Motor neuron (in vitro differentiated cells): ENCODE measurements at places on chromosomes 6 and 20. TPM values are rescaled to one million over a fixed set of nuclear protein-coding genes. Genes with fewer than 3 reads are reported as not detected.

- no peak for ATAC-seq
These were observed 65.4 kb upstream of the BEND6 start for GRCh38 chr6:56889492-56889891.

DNA sequence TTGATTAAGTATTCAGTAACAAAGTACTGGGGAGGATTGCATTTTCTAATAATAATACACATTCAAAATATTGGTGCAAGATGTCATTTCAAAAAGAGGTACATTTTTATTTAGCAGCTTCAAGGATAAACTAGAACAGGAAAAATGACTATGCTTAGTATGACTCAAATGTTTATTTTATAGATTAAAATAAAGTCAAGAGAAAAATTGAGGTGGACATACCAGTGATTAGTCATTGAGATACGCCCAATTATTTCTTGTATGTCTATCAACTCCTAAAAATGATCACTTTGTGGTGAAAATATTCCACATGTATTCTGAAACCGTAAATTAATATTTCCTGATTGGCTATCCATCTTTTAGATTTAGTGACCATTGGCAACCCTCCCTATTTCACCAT is 96.7 kb downstream of the PHF3 start:
- no peak for ATAC-seq

CCM2L gene
- total RNA-seq = 1.0 and 1.4 TPM in 2 replicates

DNA sequence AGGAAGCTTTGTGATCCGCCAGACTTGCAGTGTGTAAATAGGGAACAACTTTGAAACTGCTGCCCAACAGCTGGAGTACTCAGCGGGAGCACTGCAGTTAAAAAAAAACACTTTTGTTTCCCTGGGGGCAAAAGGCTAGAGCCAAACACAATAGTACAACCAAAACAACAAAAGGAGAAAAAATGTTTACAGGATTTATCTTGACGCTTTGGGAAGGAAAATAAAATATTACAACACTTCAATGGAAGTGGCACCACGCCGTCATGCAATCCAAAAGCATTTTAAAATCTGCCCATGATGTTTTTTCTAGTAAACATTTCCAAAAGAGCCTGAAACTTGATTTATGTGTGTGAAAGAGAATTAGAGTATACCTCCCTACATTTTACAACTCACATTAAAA is 26.0 kb downstream of the PTPRK start:
- no peak for ATAC-seq

FOXQ1 gene
- not detected in 2 replicates for total RNA-seq

- ATAC-seq = peak; percentile 54
These were observed 524.8 kb upstream of the ID4 start for GRCh38 chr6:19312241-19312978.

GRCh38 chr6:144477396-144477795 is 192.3 kb downstream of the UTRN start:
- ATAC-seq = no peak

DNA sequence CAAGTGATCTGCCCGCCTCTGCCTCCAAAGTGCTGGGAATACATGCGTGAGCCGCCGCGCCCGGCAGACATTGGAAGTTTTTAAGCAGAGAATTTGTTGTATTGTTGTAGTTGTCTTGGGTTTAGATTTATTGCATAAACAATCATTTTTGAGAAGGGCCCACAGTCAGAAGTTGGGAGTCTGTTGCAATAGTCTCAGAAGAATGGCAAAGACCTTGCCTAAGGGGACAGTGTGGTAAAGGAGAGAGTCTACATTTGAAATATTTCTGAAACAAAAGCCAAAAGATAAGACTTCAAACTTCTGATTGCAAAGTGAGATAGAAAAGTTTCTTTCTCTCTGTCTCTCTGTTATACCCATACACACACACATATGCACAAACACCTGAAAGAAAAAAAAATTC is 22.5 kb downstream of the HFE start:
- no peak for ATAC-seq

APOM gene
- 5.1 and 5.4 TPM in 2 replicates for total RNA-seq

SIM1 gene
- total RNA-seq = 2.7 TPM in 2 replicates

DNA sequence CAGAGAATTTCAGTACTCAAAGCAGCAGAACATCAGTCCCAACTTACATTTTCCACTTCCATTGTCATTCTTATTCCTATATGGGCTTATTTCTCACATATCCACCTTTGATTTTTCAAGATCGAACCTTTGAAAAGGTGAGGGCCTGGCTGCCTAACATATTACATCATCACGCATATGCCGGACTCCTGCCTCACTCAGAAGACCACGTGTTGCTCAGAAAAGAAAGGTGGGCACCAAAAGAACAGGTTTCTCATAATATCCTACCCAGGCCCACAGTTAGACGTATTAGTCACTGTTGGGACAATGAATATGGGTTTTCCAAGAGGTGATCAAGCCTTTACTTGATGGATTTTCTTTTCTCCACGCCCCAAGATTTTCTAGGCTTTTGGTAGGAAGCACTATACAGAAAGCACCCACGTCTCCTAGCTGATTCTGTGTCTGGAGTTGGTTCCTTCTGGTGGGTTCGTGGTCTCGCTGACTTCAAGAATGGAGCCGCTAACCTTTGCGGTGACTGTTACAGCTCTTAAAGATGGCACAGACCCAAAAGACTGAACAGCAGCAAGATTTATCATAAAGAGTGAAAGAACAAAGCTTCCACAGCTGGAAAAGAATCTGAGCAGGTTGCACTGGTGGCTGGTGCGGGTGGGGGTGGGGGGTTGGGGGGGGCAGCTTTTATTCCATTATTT is 168.9 kb downstream of the ATXN1 start:
- no peak for ATAC-seq

DNA sequence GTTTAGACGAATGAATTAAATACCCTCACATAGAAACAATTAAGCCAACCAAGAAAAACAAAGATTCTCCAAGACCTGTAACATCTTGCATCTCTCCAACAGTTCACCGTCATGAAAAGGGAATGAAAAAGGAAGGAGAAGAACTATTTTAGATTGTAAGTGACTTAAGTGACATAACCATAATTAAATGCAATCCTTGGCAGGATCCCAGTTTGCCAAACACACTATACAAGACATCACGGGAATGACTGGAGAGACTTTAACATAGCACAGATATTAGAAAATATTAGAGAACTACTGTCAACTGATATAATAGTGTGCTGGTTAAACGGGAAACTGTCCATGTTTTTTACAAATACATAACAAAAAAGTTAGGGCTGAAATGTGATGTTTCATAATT is 22.2 kb downstream of the EPB41L2 start:
- no peak for ATAC-seq

DNA sequence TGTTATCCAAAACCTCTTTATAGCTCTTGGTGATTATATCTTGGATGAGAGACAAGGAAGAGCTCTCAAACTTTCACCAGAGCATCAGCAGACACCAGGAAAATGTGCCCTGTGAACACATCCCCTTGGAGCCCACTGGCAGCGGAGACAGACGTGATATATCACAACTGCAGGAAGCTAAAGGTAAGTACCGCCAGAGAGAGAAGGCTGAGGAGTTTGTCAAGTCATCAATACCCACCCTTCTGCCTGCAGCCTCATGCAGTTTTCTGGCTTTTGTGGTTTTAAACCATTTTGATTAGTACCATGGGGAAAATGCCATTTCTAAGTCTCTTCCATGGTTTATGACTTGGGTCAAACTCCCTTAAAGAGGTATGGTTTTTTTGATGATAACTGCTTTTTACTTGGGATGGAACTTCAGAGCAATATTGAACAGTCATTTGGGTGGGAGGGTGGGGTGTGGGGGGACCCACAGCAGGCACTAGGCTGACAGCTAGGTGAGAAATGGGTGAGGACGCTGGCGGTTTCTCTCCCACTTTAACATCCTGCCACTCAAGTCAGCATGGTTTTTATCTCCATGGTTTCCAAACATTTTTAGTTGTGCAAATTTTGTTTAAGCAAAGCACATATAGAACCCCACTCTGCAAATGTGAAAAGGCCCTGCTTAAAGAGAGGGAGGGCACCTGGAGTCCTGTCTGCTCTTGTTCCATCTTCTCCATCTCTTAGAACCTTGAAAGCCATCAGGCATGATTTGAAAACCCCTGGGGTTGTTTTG is 108.4 kb downstream of the SCML4 start:
- ATAC-seq = no peak

GRCh38 chr6:169428532-169428931 is 174.9 kb upstream of the THBS2 start:
- ATAC-seq = peak; percentile 72

- peak; percentile 25 for ATAC-seq
These were observed 108.0 kb downstream of the SNX5 start for GRCh38 chr20:17860301-17861197.

MATN4 gene
- 0.11 TPM in 1 of 2 replicates, not detected in the other for total RNA-seq

DEFB127 gene
- total RNA-seq = not detected in 2 replicates

GRCh38 chr6:42095776-42096541 is 45.6 kb downstream of the TAF8 start:
- no peak for ATAC-seq

DNA sequence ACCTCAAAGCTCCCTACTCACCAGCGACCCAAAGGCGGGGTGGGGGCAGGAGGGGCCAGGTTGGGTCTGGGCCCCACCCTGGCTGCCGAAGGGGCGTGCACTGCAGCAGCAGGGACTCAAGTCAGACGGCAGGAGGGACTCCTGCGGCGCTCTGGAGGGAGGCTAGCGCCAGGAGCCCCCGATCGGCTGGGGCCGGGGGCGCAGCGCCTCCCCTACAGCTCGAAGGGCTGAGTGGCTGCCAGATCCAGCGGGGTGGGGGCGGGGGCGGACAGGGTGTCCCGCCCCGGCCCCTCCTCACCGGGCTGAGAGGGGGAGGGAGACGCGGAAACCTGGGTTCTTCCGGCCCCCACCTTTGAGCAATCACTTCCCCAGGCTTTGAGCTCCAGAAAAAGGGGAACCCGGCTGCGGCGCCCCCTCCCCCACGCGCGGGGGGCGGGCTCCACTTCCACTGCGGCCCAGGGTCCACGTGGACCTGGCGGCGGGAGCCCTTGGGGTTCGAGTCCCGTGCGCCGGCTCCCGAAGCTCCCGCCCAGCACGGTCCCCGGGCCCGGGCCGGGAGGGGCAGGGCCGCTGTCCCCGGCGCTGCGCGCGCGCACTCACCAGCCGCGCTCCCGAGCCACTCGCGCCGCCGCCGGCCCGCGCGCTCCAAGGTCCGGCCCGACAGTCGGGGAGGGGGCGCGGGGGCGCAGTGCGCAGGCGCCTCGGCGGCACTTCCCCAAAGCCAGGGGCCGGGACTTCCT is at the start of gene RGS19:
Gene RGS19 (minus strand): TSS at position 246 of the 740 bp plus-strand sequence. CDS start 2,632 bp downstream, outside the sequence.
- peak; percentile 71 for ATAC-seq

GRCh38 chr6:85255661-85256060 is 194.2 kb upstream of the NT5E start:
- no peak for ATAC-seq

MRS2 gene
- 27.4 and 29.9 TPM in 2 replicates for total RNA-seq

DNA sequence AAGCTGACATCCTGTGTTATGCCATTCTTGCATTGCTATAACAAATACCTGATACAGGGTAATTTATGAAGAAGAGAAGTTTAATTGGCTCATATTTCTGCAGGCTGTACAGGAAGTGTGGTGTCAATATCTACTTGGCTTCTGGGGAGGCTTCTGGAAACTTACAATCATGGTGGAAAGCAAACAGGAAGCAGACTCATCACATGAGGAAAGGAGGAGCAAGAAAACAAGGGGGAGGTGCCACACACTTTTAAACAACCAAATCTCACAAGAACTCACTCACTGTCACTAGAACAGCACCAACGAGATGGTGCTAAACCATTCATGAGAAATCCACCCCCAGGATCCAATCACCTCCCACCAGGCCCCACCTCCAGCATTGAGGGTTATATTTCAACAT is 143.1 kb upstream of the GGTLC1 start:
- no peak for ATAC-seq

GRCh38 chr20:23444859-23445258 is 5.4 kb downstream of the CSTL1 start:
- ATAC-seq = no peak

GRCh38 chr6:105459049-105459448 is 56.2 kb upstream of the PREP start:
- ATAC-seq = no peak

DNA sequence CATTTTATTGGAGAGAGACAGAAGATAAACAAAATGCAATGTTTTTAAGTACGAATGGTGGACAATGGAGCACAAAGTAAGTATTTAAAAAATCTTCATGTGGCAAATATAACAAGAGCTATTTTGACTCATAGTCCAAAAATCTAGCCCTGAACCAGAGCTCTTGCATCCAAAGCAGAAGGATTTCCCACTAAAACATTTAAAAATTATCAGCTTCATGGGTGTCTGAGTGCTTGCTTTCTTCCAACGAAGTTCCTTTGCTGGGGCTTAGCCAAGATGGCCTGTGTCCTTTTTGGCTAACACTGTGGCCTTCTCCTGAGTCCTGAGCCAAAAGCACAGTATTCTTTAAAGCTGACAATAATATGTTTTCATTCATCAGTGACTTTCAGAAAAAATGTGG is 161.7 kb downstream of the RIMS1 start:
- ATAC-seq = no peak

KCNK5 gene
- total RNA-seq = 5.2 and 5.4 TPM in 2 replicates

- ATAC-seq = no peak
These were observed 76.5 kb upstream of the TMEM170B start for GRCh38 chr6:11460837-11461661.

GRCh38 chr6:43771858-43772680 is 2.1 kb downstream of the VEGFA start:
- ATAC-seq = peak; percentile 34

GRCh38 chr20:18288749-18289267 is 481 bp downstream of the ZNF133 start:
- ATAC-seq = no peak

TRMT6 gene
- 15.0 and 16.2 TPM in 2 replicates for total RNA-seq

GRCh38 chr6:159963111-159963510 is 5.8 kb upstream of the IGF2R start:
- ATAC-seq = no peak

DNA sequence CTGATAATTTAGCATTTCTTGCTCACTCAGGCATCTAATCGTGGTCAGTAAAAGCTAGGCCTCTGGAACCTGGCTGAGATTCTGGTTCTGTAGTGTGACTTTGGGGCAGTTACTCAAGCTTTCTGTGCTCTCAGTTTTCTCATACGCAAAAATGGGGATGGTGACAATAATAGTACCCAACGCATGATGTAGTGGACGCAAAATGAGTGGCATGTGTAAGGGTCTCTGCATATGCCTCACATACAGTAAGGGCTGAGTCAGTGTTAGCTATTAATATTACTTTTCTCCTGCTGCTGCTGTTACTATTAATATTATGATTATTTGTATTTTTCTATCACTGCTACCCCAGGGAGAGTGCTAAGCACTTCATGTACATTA is 686 bp downstream of the GINS1 start:
- no peak for ATAC-seq

CPXM1 gene
- total RNA-seq = 53.5 and 76.0 TPM in 2 replicates

CST1 gene
- not detected in 2 replicates for total RNA-seq

GRCh38 chr6:45054610-45055009 is 273.5 kb upstream of the RUNX2 start:
- no peak for ATAC-seq

DNA sequence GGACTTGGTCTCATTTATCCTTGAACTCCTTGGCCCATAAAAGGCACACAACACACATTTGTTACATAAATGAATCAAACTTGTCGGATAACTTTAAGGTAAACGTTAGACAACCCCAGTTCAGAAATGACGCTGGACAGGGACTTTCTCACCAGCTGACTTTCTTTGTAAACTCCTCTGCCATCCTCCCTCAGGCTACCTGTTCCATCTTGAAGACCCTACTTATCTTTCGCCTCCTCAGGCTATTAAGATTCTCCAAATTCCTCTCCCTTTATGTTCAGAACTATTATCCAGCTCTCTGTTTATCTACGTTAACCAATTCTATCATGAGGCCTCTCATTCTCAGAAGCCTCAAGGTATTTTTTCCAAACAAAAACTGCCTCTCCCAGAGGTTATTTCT is 47.7 kb upstream of the KIF16B start:
- ATAC-seq = no peak
